ENCODE measurements at places on chromosomes 5 and 9.

- DNase-seq: no peak
Measured at GRCh38 chr9:116868201-116868600, 181.1 kb downstream of the TRIM32 start.

DNA sequence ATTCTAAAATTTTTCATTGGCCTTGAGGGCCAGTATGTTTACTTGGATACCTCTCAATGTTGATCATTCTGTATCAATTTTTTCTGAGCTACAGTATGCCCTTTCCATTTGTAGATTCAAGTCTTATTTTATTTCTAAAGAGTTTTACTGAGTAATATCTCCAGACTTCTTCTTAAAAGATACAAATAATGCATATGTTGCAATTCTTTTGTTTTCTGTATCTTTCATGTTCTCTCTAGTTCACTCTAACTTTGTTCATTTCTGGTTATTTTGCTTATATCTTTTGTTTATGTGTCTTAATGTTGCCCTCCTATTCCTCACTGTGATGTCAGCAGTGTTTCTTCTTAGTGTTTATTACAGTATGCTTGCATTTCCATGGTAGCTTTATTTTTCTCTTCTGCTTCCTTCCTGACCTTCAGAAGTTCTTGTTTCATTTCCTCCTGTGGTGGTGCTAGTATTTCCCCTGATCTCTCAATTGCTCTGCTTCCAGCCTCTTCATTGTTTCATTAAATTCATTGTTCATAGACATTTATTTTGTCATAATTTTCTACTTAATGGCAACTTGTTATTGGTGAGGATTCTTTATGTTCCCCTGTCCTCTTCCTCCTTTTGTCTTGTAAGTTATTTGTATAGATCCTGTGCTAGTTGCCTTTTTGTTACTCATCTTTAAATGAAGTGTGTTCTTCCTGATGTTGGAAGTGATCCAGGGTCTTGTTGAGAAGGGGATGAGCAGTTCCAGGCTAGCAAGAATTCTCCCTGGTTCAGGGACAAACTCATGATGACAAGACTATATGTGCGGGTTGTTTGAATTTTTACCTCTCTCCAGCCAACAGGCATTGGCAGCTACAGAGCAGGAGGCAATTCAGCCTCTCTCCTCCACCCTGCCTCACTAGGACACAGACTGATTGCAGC is 160.8 kb downstream of the DEPDC1B start:
- DNase-seq: peak; percentile 75

- DNase-seq: no peak
Measured at GRCh38 chr5:65506961-65507360, 25.2 kb upstream of the ADAMTS6 start.

DNA sequence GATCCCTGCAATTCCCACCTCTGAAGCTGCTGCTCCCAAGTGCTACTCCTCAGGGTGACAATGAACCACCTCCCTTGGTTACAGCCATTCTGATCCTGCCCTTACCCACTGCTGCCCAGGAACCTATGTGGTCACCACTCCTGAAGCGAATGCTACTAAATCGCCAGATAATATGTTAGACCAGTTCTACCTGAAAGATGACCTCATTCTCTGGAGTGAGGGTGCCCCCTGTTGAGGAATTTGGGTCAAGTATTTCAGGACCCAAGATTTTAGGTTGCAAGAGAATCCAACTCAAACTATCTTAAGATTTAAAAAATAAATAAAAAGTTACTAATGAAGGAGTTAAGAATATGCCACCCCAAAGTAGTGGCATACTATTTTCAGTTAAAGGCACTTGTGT is 5.8 kb upstream of the SNAPC3 start:
- no peak for DNase-seq

GRCh38 chr5:74243634-74244033 is 396.9 kb downstream of the ENC1 start:
- no peak for DNase-seq

- no peak for DNase-seq
Measured at GRCh38 chr5:135013445-135013844, 20.6 kb downstream of the PITX1 start.

GRCh38 chr5:31193591-31194467 is at the start of gene CDH6:
CDH6 (plus strand) TSS chr5:31193686; CDS start chr5:31267474, 73,788 bp downstream.
- DNase-seq: no peak

DNA sequence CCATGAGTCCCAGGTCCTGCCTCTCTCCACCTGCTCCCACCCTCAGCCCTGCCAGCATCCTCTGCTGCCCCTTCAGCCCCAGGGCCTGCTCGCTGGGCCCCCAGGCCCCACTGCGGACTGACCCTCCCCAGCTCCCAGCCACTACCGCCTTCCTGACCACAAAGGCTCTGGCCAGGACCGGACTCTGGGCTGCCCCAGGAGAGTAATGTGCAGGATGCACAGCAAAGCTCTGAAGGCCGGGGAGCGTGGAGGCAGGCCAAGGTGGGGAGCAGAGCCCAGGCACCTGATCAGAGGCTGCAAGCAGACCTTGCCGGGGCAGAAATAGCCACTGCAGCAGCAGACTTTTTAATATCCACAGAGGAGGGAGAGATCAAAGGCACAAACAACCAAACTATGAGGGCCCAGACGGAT is 27.9 kb downstream of the IPPK start:
- no peak for DNase-seq
